NCI-H1436 (cell line): ENCODE measurements at places on chromosomes 16 and 17.

DNA sequence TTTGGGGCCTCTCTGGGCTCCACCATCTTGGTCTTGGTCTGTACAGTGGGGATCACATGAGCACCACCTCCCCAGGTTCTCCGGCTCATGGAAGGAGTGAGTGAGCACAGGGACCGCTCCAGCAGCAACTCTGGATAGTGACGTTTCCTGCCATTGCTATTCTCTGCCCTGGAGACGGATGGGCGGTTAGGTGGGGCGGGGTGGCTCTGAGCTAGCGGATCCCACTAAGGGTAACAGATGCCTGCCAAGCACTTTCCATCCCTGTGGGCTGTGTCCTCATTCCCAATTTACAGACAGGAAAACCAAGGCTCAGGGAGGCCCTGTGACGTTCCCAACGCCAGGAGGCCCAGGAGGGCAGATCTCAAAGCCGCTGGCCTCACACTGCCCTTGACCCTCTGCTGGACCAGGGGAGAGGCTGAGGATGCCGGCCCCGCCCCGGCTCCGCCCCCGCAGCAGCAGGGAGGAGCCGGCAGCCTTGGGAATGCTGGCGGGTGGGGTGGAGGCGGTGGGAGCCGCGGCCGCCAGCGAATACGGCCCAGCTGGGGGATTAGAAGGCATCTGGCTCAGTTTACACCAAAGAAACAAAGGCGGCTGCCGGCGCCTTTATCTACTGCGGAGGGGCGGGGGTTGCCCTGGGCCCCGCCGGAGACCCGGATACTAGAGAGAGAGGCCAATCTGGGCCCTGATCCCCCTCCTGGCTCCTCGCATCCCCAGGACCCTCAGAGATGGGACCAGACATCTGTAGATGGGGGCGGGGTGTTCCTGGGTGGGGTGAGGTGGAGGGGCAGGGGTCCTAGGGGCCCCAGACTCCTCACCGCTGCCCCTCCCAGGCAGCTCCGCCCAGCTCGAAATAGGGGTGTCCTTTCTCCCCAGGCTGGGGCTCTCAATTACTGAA, 122.3 kb upstream of the CIBAR2 start:
- DNase-seq: no peak

DNA sequence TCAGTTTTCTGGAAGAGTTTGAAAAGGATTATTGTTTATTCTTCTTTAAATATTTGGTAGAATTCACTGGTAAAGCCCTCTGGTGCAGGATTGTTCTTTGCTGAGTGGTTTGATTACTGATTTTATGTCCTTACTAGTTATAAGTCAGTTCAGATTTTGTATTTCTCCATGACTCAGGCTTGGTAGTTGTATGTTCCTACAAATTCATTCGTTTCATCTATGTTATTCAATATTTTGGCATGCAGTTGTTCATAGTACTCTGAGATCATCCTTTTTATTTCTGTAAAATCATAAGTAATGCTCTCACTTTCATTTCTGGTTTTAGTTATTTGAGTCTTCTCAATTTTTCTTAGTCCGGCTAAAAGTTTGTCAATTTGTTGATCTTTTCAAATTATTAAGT, 58.1 kb upstream of the CRYM start:
- DNase-seq: no peak

- DNase-seq: no peak
These were observed 73.9 kb upstream of the AKTIP start for GRCh38 chr16:53576904-53577303.

DNA sequence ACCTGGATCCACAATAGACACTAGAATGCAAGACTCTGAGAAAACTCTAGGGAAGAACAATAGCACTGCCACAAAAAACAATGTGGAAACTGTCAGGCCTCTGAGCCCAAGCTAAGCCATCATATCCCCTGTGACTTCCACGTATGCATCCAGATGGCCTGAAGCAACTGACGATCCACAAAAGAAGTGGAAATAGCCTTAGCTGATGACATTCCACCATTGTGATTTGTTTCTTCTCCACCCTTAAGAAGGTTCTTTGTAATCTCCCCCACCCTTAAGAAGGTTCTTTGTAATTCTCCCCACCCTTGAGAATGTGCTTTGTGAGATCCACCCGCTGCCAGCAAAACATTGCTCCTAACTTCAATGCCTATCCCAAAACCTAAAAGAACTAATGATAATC, 39.2 kb upstream of the TNRC6C start:
- no peak for DNase-seq

GRCh38 chr17:67659028-67659427, 58.7 kb upstream of the NOL11 start:
- no peak for DNase-seq

- no peak for DNase-seq
These were observed 260.9 kb downstream of the PHKB start for GRCh38 chr16:47722046-47722445.

GRCh38 chr17:41581366-41582060, 5.2 kb downstream of the KRT14 start:
- no peak for DNase-seq

DNA sequence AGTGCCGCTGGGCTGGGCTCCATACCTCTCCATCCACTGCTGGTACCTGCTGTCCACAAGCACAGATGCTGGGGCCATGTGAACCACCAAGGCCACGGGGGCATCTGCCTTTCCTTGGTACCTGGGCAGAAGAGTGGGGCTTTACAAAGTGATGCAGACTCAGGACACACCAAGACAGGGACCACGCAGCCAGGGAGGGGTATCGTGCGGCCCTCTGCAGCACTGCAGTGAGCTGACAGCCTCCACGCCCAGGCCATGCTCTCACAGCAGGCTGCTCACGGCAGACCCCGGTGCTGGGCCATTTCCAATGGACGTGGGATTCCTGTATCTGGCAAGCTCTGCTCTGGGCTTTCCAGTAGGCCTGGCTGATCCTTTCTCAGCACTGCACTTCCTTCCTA, 14.4 kb downstream of the ELAC2 start:
- no peak for DNase-seq
